Central memory CD4-positive, alpha-beta T cell (primary cell): ENCODE measurements at places on chromosomes 7 and 10.

DNA sequence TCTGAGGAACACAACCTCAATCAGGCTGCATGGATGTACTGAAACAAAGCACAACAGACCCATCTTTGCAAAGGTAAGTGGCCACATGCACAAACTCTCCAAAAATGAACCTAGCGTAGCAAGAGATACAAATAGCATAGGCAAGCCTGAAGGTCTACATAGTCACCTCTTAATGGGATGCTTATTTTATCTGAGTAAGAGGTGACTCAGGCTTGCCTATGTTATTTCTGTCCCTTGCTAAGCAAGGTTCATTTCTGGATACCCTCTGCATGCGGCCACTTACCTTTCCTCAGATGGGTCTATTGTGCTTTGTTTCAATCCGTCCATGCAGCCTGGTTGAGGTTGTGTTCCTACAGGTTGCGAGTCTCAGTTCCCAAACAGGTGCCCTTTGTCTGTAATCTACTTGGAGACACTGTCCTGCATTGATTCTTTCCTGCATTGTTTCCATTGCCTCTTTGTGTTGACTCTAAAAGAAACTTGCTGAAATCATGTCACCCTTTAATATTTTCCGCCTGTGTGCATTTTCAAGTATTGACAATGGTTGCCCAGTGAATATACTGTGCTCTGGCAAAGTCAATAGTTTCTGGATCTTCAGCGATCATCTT lies 291.8 kb upstream of the LYZL1 start:
- DNase-seq: no peak

GRCh38 chr7:6258440-6259182 lies 13.8 kb downstream of the CYTH3 start:
- no peak for DNase-seq

DNA sequence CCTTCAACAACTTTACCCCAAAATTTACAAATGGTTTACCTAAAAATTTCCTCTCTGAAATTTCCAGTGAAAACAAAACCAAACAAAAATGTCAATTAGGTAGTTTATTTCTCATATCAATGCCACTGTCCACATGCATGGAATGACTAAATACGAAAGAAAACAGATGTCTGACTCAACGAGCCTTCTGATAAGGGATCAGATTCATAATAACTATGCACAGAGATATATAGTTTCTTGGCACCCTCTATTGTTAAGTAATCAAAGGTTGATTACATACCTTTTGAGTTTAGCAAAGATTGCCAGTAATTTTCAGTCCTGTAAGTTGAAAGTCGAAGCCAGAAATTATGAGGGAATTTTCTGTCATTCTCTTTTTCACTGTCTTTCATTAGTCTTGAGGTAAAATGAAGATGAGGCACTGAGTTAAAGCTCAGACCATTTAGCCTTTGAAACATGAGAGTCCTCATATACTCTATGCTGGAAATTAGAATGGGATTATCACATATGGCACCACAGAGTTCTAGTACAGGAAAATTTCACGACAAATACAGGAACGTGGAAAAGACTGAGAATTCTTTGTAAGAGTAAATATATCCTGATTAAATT lies 519.1 kb upstream of the ANKRD30A start:
- DNase-seq: no peak

GRCh38 chr7:83096065-83096580 lies 66.6 kb downstream of the PCLO start:
- no peak for DNase-seq

- no peak for DNase-seq
Observed at GRCh38 chr10:124388476-124388822, 30.3 kb downstream of the OAT start.

DNA sequence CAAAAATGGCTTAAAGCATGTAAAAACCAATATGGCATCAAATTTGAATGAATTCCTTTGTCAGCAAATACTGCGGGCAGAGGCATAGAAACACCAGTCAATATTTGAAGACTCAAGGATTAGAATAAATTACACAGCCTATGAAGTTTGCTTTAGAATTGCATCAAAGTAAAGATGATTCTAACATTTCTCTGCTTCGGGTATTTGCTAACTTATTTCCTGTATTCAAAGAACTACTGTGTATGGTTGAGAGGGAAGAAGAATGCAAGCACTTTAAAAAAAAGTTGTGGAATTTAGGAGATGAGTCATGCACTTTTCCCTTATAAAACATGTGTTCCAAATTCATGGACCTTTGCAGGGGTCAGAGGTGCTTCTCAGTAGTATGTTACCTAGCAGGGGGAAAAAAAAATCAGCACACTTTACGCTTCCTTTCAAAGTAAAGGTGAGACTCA lies 90.1 kb downstream of the PIP4K2A start:
- DNase-seq: no peak

- DNase-seq: no peak
Observed at GRCh38 chr7:70588191-70588921, 543.6 kb upstream of the GALNT17 start.

DNA sequence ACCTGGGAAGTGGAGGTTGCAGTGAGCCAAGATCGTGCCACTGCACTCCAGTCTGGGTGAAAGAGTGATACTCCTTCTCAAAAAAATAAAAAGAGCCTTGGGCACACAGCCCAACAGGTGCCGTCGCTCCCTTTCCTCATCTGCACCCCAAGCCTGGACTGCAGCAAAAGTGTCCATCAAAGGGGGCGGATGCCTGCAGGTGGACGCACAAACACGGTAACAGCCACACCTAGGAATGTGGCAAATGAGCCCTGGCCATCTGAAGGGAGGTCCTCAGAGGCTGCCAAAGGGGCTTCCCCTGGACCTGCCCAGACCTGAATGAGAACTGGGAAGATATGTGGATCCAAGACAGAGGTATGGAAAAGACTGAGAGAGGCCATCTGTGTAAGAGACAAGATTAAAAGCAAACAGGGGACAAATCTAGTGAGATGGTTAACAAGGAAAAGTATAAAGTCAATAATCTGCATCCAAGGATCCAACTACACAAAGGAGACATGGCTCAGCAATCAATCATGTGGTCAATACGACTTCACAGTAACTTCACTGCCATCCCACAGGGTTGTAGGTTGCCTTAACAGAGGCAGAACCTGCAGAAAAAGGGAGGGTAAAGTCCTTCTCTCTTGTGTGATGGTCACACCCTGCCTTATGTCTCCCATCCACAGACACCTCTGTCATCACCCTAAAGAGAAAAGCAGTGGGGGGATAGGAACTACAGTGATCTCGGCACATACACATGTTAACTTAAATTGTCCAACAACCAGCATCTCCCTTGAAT lies 25.4 kb downstream of the DRGX start:
- no peak for DNase-seq

GRCh38 chr10:404346-404745 lies 269.1 kb downstream of the ZMYND11 start:
- no peak for DNase-seq

DNA sequence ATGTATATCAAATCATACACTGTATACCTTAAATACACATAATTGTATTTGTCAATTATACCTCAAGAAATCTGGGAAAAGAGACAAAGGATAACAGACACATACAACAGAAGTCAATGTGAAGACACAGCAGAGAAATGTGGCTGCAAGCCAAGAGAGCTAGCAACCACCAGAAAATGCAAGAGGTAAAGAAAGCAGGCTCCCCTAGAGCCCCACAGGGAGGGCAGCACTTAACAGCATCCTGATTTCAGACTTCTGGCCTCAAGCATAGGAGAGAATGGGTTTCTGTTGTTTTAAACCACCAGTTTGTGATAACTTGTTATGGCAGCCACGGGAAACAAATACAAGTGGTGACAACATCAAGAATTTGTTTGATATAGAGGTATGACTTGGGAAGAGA lies 1197.2 kb downstream of the SORCS1 start:
- no peak for DNase-seq

GRCh38 chr7:111439977-111440376 lies 122.3 kb downstream of the IMMP2L start:
- DNase-seq: no peak

- DNase-seq: no peak
Observed at GRCh38 chr10:28711776-28712175, 34.5 kb downstream of the BAMBI start.

DNA sequence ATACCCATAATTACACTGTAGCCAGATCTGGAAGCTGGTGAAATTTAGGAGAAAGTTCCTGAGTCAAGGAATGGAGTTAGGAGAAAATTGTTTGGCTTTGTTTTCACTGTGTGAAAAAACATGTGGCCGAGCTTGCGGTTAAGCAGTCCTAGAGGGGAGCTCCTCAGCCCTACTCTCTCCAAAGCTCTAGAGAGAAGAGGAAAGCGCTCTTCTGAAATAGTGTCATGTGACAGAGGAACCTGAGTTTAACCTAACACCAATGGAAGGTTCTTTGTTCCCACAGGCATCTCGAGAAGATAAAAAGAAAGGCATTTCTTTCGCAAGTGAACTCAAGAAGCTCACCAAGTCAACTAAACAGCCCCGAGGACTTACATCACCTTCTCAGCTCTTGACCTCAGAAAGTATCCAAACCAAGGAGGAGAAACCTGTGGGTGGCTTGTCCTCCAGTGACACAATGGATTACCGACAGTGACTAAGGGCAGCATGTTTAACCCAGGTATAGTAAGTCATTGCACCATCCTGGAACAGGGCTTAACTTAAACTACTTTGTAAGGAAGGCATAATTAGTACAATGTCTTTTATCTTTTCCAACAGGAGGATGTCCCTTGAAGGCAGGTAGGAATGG lies 38.0 kb downstream of the NOC3L start:
- no peak for DNase-seq

GRCh38 chr7:112965506-112965905 lies 121.1 kb downstream of the GPR85 start:
- DNase-seq: no peak

- DNase-seq: no peak
Observed at GRCh38 chr10:97682042-97682441, 5.0 kb downstream of the AVPI1 start.

- DNase-seq: no peak
Observed at GRCh38 chr7:85102813-85103350, 84.0 kb downstream of the SEMA3D start.

GRCh38 chr7:91233212-91233611 lies 31.0 kb upstream of the FZD1 start:
- no peak for DNase-seq

DNA sequence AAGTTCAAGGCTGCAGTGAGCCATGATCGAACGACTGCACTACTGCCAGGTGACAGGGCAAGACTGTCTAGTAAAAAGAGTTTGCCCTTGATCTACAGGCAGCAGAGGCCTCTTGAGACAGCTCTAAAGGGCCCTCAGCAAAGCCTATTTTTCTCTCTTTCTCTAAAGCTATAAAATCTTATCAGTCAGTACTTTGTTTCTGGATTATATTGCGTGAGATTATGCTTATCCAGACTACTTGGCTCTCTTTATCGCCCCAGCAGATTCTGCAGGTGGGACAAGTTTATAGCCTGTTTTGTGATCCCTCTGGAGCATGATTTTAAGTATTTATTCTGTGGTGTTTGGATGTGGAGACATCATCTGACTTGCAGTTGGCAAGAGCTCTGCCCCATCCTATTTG lies 2.7 kb downstream of the RPP38 start:
- no peak for DNase-seq

DNA sequence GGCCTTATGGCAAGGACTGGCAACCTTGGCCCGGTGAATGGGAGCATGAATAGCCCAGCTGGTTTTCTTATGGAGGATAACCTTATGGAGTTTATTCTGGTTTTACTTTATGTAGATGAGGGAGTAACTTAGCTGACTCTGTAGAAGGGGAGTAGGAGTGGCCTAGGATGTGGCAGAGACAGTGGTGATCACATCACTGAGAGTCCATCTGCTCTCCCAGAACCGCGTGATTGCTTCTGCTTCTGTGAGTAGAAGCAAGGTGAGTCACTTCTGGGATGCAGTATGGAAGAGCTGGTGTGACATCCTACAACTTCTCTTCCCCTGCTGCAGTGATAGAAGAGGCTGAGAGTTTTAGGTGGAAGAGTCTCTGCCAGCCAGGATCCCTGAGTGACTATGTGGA lies 129.2 kb downstream of the RPS24 start:
- no peak for DNase-seq

GRCh38 chr10:97961945-97962344 lies 68.5 kb downstream of the CRTAC1 start:
- DNase-seq: no peak

- DNase-seq: no peak
Observed at GRCh38 chr10:60140651-60141632, 234.6 kb upstream of the CCDC6 start.

- no peak for DNase-seq
Observed at GRCh38 chr7:83629117-83629880, 19.6 kb downstream of the SEMA3E start.

DNA sequence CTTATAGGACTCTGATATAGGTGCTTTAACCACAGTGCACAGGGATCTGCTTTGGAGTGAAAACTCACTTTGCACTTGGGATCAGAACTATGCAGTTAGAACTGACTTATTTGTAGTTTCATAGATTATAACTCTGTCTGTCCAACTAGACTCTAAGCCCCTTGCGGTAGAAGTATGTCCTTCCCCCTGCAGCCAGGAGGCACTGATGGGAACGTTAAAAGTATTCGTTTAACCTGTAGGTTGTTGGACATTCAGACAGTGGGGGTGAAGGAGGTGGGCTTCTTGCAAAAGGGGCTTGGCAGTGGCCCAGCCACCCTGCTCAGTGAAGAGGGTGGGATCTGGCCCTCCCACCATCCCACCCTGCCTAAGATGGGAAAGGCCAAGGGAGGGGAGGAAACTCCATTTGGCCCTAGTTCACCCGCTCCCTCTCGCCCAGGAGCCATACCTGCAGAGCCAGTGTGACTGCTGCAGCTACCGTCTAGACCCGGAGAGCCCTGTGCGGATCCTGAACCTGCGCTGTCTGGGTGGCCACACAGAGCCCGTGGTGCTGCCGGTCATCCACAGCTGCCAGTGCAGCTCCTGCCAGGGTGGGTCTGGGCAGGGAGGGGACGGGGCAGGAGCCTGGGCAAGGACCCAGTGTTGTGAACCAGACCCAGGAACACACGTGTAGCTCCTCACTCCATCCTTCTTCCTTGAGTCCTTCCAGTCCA lies 5.7 kb upstream of the ZNF862 start:
- DNase-seq: no peak

DNA sequence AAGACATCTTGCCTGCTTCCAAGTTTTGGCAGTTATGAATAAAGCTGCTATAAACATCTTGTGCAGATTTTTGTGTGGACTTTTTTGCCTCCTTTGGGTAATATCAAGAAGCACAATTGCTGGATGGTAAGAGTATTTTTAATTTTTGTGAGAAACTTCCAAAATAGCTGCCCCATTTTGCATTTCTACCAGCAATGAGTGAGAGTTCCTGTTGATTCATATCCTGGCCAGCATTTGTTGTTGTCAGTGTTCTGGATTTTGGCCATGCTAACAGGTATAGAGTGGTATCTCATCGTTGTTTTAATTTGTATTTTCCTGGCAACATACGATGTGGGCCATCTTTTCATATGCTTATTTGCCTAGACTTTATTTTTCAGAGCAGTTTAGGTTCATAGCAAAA lies 53.9 kb downstream of the BTAF1 start:
- DNase-seq: no peak

DNA sequence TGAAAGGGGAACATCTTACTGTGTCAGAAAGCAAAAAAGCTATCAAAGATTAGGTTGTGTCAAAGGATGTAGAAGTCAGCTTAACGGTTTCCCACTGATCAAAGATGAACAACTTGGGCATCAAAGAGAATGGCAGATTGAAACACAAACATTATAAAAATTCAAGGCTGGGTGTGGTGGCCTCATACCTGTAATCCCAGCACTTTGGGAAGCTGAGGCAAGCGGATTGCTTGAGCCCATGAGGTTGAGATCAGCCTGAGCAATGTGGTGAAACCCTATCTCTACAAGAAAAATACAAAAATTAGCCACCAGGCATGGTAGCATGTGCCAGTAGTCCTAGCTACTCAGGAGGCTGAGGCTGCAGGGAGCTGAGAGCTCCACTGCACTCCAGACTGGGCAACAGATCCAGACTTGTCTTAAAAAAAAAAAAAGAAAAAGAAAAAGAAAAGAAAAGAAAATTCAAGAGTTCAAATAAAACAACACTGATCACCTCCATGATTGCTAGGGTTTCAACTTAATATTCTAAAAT lies 34.5 kb downstream of the RTKN2 start:
- no peak for DNase-seq
